Uterus (tissue), 4 donors: ENCODE measurements at places on chromosomes 4 and X. TPM values are rescaled to one million over a fixed set of nuclear protein-coding genes. Genes with fewer than 3 reads are reported as not detected.

The SHOX gene
- total RNA-seq = not detected

The UGT2B17 gene
- not detected for total RNA-seq

The CPEB2 gene
- 9.3 TPM for total RNA-seq

The CFAP299 gene
- 1.2 TPM for total RNA-seq

- no peak for DNase-seq
These were observed 165.6 kb upstream of the HCCS start for GRCh38 chrX:10945498-10945897.

DNA sequence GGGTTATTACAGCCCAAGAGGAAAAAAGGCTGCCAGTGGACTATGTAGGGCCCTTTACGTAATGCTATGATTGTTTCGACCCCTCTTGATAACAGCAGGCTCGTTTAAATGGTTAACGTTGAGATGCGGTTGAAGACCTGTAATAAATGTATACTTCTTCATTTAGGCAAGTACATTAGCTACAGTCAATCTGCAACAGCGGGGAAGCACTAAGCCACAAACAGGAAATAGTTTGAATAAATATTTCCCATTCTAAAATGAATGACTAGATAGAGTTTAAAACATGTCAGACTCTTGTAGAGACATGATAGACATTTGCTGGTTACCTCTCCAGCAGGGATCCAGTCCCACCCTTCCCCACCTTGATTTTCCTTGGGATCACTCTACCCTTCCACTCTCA, 38.1 kb upstream of the STIM2 start:
- DNase-seq = no peak

DNA sequence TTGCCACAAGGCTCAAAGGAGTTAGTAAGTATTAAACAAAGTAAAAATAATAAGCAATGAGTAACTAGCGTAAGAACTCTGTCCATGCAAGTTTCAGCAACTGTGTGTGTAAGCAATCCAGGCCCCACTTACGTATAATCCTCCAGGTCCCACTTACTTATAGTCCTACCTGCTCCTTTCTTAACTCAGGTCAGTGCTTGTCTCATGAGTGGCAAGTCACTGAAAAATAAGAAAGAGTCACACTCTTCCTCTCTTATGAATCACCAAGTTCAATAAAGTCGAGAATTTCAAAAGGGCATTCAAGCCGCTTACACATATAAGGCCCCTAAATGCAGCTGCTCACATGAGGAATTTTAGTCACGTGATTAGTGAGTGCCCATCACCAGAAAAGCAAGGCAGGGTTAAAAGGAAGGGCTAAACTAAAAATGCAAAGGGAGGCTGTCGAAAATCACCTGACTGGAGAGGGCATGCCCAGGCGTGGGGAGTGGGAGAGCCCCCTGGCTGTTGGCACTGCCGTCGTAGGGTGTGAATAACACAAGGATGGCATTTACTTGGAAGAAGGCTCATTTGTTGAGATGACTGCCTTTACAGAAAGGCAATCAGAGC, 58.2 kb downstream of the ZNF827 start:
- no peak for DNase-seq

- no peak for DNase-seq
These were observed 22.0 kb upstream of the TMPRSS11B start for GRCh38 chr4:68267433-68267944.

- DNase-seq = no peak
These were observed 52.8 kb upstream of the POU4F2 start for GRCh38 chr4:146585761-146586333.

- DNase-seq = no peak
These were observed 509.8 kb downstream of the CENPC start for GRCh38 chr4:67035501-67035900.

DNA sequence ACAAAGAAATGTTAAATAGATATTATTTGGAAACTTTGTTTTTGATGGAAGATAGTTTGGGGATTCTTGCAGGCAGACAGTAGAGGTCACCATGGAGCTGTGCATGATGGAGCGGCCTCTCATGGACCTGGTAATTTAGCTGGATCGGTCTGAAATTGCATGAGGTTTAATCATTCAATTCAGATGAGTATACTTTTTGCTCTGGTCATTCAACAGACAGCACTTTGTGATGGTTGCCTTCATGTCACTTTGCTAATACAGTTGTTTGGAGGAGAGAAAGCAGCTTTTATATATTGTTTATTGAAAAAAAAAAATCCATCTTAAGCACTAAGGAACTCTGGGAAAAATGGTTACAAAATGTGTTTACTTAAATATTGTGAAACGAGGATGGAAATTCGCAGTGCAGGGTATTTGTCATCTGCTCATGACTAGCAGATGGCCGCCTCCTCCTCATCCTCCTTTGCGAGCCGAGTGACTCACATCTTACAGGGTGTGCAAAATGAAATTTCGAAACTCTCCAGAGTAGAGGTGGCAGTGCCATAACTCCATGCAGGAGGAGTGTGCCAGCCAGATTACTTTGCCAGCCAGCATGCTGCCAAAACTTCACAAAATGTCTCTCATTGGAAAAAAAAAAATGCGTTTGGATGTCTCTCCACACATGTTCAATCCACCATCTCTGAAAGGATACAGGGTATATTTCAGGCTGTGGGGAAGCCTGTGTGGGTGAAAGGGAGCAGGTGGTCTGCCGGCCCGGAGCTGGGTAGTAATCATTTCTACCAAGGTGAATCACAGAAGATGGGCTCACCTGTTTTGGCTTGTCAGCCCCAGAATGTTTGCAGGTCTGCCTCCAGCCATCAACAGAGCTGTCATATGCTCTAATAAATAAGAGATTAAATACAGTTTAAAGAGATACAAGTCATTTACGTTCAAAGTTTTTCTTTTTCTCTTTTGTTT, 314.9 kb upstream of the DIPK2B start:
- peak; percentile 87 for DNase-seq

DNA sequence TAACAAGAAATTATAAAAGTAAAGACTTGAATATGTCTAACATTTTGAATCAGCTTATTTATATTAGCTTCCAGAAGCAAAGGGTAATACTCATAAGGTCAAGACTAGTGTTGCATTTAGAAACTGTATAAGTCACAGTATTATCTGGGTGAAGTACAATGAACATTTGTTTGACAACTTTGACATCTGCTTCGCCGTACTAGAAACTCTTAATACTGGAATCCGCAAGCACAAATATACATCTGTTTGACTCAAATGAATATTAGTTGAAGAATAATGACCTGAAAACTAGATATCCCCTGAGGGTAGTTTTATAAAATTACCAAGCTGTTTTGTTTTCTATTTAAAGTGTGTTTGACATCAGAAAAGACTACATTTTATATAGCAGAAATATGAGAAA, 135.4 kb upstream of the ATOH1 start:
- no peak for DNase-seq

DNA sequence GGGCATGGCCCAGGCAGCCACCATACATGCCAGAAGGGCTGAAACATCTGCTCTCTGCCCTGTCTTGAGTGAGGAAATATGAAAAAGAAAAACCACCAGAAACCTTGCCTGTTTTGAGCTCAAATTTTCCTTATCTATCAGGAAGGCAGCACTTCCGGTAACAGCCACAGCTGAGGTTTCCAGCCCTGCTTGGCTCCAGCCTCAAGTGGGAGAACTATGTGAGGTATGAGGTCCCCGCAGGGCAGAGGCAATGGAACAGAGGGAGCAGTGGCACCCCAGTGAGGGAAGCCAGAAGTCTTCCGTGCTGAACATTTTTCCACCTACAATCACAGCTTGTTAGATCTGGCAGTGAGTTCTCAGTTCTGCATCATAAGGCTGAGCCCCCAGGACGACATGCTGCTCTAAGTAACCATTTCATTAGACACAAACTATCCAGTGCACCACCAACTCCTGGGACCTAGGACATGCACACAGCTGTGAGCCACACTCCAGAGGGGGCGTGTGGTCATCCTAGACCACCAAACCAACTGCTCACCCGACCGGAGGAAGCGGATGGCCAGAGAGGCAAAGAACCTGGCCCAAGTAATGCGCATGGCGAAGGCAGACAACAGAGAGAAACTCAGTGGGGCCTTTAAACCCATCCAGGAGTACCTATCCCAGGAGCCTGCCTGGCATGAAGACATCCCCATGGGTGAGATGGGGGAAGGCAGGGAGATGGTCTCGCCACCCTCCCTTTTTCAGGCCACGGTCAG, 22.6 kb downstream of the WDR1 start:
- DNase-seq = no peak

DNA sequence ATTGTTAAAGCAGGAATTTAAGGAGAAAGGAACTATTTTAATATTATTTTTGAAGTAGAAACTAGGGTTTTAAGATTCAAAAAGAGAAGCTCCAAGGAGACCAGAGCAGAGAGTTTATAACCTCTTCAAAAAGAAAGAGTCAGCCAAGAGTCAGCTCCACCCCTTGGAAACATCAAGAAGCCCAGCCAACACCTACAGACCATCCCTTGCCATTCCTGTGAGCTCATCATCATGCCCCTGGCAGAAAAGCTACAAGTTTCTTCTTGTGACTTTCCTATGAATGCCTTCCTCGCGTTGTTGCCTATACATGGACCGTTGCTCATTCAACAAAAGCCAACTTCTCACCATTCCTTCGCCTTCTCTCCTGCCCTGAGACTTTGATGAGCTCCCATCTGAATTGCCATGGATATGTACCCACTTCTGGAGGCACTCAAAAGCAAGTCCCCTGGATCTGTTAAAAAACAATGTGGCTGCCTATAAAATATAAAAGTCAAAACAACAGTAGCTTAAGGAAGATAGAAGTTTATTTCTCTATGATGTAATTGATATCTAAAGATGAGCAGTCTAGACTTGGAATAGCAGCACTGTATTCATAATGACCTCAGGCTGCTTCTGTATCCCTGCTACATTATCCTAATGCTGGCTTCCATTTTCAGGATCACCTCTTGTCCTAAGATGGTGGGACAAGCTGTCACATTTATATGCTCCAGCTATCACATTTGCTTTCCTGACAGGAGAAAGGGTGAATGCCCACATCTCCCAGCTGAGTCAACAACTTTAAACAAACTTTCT, 20.3 kb downstream of the PLRG1 start:
- DNase-seq = no peak

DNA sequence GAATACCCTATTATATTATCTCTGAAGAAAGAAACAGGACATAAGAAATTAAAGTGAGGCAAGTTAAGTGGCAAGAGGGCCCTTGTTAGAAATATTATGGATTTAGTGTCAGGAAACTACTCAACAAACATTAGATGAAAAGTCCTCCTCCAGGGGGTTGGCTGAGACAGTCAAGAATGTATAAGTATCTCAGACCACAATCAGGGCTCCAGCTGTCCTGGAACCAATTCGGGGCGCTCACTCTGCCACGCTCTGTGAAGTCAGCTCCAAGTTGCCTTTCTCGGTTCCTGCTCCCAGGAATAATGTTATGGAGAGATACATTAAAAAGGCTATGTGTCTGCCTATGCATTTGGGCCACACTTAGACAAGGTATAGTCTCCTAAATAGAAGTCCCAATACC, 73.3 kb downstream of the RASGEF1B start:
- no peak for DNase-seq

DNA sequence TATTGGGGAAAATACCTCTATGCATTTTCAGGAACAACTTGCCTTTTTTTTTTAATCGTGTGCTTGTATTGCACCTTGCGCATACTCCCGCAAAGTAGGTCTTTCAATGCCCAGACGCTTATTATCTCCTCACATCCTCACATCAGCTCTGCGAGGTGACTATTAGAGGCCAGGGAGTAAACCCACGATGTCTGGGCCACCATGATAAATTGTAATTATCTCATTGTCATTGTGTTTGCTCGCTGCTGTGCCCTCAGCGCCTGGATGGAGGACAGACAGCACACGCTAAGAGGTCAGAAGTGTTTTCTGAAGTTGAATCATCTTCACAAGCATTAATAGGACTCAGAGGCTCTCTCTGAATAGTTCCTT, 1.0 kb upstream of the RELL1 start:
- DNase-seq = no peak
